HFFc6 (cell line): ENCODE measurements at places on chromosomes 2 and 18. TPM values are rescaled to one million over a fixed set of nuclear protein-coding genes. Genes with fewer than 3 reads are reported as not detected.
A peak's percentile ranks its signal among the peaks of the same experiment; 100 is the strongest.

- DNase-seq: no peak
Observed at GRCh38 chr2:189577121-189577520, 3.5 kb downstream of the SLC40A1 start.

Gene BCL11A
- total RNA-seq: 0.92 to 3.0 TPM (median 2.6 TPM) in 3 replicates

Gene CABYR
- 1.2 to 3.4 TPM (median 1.5 TPM) in 3 replicates for total RNA-seq

Gene HOXD8
- 2.3 to 5.3 TPM (median 3.5 TPM) in 3 replicates for total RNA-seq

Gene SP5
- total RNA-seq: not detected in 3 replicates

GRCh38 chr18:57440331-57441070 is 5.3 kb downstream of the ONECUT2 start:
- no peak for DNase-seq

DNA sequence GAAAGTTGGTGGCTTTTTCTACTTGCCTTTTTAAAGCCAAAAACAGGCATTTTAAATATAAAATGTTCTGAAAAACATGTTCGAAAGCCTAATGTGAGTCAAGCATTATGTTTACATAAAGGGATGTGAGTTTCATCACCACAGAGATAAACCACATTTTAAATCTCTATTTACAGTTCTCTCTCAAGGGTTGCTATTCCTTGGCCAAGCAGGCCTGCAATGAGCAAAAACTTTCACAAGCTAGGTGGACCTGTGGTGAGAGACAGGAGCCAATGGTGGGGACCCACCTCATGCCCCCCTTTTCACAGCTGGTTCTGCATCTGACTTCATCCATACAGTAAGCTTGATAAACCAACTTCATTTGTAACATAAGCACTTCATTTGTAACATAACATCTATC is 65.1 kb downstream of the CUL3 start:
- peak; percentile 66 for DNase-seq

- DNase-seq: no peak
Observed at GRCh38 chr18:72378016-72378415, 166.1 kb downstream of the CBLN2 start.

GRCh38 chr2:28021898-28022297 is 131.4 kb downstream of the BABAM2 start:
- DNase-seq: no peak

Gene GAL3ST2
- 0.24 TPM in 1 of 3 replicates, not detected in the others for total RNA-seq

DNA sequence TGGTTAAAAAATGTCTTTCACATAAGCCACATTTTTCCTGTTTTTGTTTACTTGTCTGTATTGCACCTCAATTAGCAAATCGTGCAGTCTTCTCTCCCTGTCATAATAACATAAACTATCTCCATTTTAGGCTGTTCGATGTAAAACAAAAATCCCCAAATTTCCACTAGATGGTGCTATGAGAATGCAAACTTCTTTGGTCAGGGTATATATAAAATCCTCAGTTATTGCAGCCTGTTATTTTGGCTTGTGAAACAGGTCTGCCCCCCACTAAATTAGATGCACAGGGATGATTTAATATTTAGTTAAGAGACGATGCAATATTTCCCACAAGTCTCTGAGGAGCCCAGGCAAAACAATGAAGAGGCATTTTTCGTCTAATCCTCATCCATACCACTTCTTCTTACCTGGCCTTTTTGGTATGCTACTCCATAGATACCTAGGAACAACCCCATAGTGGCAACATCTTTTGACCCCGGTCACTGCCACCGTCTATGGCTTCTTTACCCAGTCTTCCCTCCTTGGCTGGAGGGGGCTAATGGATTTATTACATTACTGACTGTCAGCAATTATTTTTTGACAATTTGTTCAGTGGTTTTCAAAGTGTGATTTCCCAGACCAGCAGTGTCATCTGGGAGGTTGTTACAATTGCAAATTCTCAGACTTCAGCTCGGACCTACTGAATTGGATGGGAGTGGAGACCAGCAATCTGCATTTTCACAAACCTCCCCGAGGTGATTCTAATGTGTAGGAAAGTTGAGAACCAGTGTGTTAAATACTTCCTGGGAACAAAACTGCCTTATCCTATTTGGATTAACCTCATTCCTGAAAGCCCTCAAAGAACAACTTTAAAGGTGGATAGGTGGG is 117.4 kb upstream of the CWC22 start:
- DNase-seq: peak; percentile 54

DNA sequence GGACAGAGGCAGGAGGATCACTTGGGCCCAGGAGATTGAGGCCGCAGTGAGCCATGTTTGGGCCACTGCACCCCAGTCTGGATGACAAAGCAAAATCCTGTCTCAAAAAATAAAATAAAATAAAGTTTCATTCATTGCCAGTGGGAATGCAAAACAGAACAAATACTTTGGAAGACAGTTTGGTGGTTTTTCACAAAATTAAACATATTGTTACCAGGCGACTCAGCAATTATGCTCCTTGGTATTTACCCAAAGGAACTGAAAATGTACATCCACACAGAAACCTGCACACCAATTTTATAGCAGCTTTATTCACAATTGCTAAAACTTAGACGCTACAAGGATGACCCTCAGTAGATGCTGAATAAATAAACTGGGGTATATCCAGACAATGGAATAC is 35.8 kb downstream of the FOSL2 start:
- DNase-seq: peak; percentile 23

DNA sequence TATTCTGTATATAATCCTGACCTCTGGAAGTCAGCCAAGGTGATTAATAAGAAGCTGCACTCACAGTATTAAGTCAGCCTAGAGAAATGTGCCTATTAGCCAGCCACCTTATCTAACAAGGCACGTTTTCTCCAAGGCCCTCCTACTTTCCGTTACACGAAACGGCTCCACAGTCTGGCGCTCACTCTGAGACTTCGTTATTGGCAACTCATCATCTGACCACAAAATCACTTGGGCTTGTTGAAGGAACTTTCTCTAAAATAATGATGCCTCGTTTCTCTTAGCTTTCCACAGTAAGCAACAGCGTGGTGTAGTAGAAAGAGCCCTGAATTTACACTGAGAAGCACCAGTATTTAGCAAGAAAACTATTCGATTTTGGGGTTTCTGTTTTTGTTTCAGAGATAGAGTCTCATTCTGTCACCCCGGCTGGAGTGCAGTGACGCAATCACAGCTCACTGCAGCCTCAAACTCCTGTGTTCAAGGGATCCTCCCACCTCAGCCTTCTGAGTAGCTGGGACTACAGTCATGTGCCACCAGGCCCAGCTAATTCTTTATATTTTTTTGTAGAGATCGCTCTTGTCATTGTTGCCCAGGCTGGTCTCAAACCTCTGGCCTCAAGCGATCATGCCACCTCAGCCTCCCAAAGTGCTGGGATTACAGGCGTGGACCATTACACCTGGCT is 53.6 kb upstream of the SLC14A1 start:
- peak; percentile 62 for DNase-seq

DNA sequence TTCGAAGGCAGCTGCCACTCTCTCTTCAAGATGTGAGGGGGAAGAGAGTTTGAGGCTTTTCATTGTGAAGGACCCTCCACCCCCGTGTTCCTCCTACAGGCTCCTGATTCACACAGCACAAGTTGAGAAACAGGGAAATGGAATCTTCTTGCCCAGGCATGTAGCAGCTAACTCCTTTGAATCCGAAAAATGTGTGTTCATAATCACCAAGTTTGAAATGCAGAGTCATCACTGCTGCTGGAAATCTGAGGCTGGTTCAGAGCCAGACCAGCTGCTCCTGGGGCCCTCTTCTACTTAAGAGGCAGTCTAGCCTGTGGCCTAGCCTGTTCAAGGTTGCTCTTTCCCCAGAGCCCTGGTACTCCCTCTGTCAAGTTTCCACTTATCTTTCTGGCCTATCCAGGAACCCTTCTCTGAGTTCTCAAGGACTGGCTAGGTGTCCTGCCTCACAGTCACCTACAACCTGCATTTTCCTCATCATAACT is 166.4 kb downstream of the TMEM247 start:
- DNase-seq: peak; percentile 71

GRCh38 chr2:112877423-112877822 is 33.5 kb upstream of the IL37 start:
- peak; percentile 27 for DNase-seq

Gene SPP2
- not detected in 3 replicates for total RNA-seq

Gene CFAP65
- total RNA-seq: not detected in 3 replicates

Gene IL36B
- not detected in 2 replicates for total RNA-seq

DNA sequence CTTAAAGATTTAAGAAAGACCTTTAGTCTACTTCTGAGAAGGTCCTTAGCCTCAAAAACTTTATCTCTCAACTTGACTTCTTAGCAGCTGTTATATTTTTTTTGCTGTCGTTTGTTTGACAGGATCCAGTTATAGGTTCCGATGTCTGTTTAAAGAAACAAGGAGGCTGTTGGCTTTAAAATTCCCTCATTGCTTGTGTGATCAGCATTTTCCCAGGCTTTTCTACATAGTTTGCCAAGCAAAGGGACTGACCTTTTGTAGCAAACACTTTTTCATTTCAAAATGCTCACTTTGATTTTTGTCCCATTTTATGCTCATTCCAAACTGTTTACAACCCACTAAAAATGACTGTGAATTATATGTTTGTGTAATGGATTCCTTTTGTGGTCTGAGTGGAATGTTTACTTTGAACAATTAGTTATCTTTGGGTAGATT is 394.9 kb downstream of the ARHGAP15 start:
- peak; percentile 77 for DNase-seq

DNA sequence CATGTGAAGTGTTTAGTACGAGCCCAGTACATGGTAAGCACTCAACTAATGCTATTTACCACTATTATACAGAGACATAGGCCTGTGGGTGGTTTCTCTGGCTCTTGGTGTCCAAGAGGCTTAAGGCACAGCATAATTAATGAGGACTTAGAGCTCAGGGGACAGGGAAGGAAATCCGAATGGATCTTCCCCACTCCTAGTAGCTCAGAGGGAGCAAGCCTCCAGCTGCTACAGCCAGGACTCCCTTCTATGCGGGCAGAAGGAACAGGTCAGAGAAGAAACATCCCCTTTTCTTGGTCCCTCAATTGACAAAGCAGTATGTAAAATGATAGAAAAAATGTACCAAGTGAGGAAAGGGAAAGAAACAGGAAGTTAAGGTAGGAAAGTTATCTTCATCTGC is 261.3 kb upstream of the STON1 start:
- DNase-seq: no peak
